ENCODE measurements at places on chromosomes 2 and 18. TPM values are rescaled to one million over a fixed set of nuclear protein-coding genes. Genes with fewer than 3 reads are reported as not detected.

Gene TMEM17
- total RNA-seq: 1.1 TPM

Gene ALK
- not detected for total RNA-seq

Gene LYPD6B
- total RNA-seq: 83.7 TPM

Gene LCT
- not detected for total RNA-seq

Gene SLC23A3
- 12.6 TPM for total RNA-seq

Gene RIT2
- not detected for total RNA-seq

Gene MORN2
- 6.3 TPM for total RNA-seq

Gene TEX44
- total RNA-seq: not detected

Gene HOXD13
- not detected for total RNA-seq

Gene ATG4B
- total RNA-seq: 50.5 TPM

Gene MAP3K2
- 49.1 TPM for total RNA-seq

Gene SKA1
- 0.89 TPM for total RNA-seq

Gene IL36A
- total RNA-seq: not detected

Gene MALL
- 34.2 TPM for total RNA-seq

Gene HTR2B
- total RNA-seq: not detected

Gene SMAD7
- total RNA-seq: 26.3 TPM

Gene ALLC
- not detected for total RNA-seq

Gene IL36B
- 7.9 TPM for total RNA-seq

Gene FNDC4
- total RNA-seq: 5.1 TPM

Gene CFAP65
- total RNA-seq: not detected

Gene UGT1A3
- total RNA-seq: 0.98 TPM

Gene ACADL
- 1.5 TPM for total RNA-seq

Gene GPR35
- total RNA-seq: 7.5 TPM

Gene TWIST2
- total RNA-seq: 72.7 TPM

Gene GDF7
- total RNA-seq: 2.0 TPM

Gene CCDC74B
- total RNA-seq: 1.4 TPM

Gene CFAP221
- total RNA-seq: 0.48 TPM

Gene FBXO15
- total RNA-seq: not detected

Gene IL37
- 7.2 TPM for total RNA-seq

Gene FSHR
- not detected for total RNA-seq

Gene LHCGR
- total RNA-seq: not detected

Gene FRZB
- total RNA-seq: 13.4 TPM

Gene ABCG5
- not detected for total RNA-seq

Gene CCT7
- 175 TPM for total RNA-seq

Gene NIF3L1
- 22.0 TPM for total RNA-seq

Gene C2orf72
- 9.0 TPM for total RNA-seq

Gene C2orf80
- not detected for total RNA-seq

Gene ANKRD30B
- total RNA-seq: not detected

Gene CXCR4
- total RNA-seq: 6.8 TPM

Gene FEV
- not detected for total RNA-seq

Gene PDE11A
- total RNA-seq: 0.08 TPM

Gene INHA
- 3.5 TPM for total RNA-seq

Gene DUSP19
- total RNA-seq: 3.8 TPM

Gene UNC80
- total RNA-seq: not detected

All from suprapubic skin (tissue), 4 donors.